ENCODE measurements at places on chromosomes 7 and 10.

DNA sequence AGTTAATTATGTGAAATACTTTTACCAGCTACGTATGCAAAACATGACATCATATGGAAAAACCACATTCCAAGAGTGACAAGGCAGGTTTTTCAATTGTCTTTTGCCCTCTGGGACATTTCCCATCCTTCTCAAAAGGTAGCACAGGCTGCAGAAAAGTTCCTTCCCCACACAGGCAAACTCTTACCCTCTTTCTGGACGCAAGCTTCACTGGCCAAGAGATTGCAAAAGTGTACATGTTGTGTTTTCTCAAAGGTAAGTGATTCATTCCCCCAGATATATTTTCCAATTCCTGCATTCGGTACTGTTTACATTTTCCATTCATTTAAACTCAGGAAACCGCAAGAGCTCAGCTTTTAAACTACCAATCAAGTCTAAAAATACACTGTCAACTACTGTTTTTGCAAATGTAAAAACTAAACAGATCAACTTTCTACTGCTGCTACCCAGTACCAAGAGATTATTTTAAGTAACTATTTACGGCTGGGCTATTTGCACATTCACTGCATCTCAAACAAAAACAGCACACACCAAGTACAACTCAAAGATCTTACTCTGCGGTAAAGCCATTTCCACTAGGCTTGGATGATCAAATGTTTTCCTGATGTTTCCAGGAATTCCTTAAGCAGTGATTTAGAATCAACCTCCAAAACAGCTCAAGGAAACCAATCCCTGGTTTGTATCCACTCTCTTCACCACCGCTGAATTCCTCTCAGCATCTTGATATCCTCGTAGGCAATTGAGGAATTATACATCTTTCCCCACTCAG, 233.6 kb upstream of the CCDC6 start:
- DNase-seq, result no peak

- DNase-seq, result no peak
Observed at GRCh38 chr7:27346531-27347275, 104.1 kb downstream of the EVX1 start.

- DNase-seq, result no peak
Observed at GRCh38 chr7:85070967-85071628, 115.8 kb downstream of the SEMA3D start.

DNA sequence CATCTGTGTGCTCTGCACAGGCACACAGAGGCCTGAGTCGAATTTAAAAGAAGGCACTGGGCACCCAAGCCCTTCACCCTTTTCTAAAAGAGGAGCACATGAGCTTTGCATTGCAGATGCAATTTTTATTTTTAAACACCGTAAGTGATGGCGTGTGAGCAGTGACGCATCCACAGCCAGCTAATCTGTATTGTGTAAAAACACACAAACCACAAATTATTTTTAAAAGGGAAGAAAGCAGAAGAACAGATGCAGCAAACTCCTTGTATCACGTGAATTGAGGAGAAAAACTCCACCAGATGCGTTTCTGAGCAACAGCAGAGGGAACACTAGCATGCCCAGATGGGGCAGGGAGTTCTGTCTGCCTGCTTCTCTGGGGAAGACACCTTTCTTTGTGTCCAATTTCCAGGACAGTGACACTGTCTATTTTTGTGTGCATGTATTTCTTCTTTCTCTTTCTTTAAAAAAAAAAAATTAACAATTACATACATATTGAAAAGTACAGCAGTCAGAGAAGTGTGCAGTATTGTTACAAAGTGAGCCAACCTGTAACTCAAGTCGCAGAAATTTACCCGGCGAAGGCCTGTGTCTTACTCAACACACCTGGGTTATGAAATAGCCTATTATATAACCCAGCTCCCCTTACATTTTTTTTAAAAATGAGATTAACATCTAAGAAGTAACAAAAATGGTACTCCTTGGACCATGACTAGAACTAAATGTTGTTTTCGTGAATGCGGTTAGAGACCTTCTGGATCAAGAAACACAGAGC, 39.2 kb downstream of the EEPD1 start:
- DNase-seq, result no peak

DNA sequence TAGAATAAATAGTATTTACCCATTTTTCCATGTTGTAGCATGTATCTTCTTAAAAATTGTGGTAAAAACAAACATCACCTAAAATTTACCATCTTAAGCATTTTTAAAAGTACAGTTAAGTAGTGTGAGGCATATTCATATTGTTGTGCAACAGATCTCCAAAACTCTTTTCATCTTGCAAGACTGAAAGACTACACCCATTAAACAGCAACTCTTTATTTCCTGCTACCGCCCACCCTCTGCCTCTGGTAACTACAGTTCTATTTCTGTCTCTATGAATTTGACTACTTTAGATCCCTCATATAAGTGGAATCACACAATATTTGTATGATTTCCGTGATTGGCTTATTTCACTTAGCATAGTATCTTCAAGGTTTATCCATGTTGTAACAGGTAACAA, 40.0 kb upstream of the AGBL3 start:
- no peak for DNase-seq

GRCh38 chr10:10092581-10092980, 925.1 kb upstream of the CELF2 start:
- DNase-seq, result no peak

- DNase-seq, result no peak
Observed at GRCh38 chr7:70416986-70417655, 714.8 kb upstream of the GALNT17 start.
